GM18507 (cell line): ENCODE measurements at places on chromosomes 11 and 22.
A peak's percentile ranks its signal among the peaks of the same experiment; 100 is the strongest.

DNA sequence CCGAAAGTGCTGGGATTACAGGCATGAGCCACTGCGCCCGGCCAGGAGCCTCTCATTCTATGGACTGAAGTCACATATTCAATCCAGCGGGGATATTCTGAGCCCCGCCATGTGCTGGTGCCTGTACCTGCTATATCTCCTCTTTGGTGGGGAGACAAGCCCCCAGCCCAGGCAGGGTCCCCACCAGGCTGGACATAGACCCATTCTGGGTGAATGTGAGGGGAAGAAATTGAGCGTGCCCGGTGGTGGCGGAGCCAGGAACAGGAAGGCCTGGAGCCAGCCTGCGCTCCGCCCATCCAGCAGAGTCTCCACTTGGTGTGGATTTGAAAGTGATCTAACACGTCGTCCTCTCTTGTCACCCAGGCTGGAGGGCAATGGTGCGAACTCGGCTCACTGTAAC, 38.0 kb upstream of the CSNK1E start:
- no peak for DNase-seq

DNA sequence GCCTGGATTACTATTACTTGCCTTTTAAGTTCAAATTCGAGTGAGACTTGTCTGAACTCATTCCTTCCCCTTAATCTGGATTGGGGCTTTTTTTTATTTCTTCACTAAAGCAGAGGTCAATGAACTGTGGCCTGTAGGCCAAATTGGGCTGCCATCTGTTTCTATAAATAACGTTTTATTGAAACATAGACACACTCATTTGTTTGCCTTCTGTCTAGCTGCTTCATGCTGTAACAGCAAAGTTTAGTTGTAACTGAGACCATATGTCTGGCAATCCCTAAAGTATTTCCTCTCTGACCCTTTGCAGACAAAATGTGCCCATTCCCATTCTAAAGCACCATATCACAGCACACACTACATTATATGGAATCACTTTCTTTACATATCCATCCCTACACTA, 207.9 kb upstream of the ISX start:
- DNase-seq: no peak

DNA sequence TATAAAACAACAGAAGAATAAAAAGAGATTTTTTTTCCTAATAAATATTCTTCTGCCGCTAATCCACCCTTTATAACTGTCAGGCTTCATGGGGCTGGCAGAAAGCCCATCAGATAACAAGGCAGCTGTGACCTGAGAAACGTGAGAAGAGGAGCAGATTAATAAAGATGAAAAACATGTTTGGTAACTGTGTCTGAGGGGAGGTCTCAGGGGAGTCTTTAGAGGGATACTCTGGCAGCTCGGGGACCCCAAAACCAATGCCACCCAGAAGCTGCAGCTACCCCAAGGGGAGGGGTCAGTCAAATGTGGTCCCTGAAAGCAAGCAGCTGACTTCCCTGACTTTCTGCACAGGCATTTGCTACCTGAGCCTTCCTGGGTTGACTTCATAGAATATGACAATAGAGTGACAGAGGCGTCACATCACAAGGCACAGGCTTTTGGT, 48.4 kb upstream of the POU2AF1 start:
- DNase-seq: no peak

DNA sequence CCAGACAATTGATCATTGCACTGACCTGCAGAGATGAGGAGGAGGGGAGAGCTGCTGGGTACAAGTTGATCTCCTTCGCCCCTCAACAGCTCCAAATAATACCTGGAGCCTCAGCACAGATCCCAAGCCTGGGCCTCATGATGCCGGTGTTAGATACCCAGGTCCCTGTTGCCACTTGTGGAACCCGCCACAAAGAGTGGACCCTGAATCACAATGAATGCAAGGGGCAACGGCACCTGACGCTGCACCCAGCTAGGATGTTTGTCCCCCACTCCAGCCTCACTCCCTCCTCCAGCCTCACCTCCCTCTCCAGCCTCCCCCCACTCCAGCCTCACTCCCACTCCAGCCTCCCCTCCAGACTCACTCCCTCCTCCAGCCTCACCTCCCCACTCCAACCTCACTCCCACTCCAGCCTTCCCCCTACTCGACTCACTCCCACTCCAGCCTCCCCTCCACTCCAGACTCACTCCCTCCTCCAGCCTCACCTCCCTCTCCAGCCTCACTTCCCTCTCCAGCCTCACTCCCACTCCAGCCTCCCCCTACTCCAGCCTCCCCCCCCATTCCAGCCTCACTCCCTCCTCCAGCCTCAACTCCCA, 879.0 kb downstream of the BRD1 start:
- no peak for DNase-seq

GRCh38 chr11:108698844-108699642, 34.2 kb downstream of the DDX10 start:
- DNase-seq: peak; percentile 9

- DNase-seq: no peak
Measured at GRCh38 chr11:111382451-111382850, 3.4 kb upstream of the POU2AF1 start.

DNA sequence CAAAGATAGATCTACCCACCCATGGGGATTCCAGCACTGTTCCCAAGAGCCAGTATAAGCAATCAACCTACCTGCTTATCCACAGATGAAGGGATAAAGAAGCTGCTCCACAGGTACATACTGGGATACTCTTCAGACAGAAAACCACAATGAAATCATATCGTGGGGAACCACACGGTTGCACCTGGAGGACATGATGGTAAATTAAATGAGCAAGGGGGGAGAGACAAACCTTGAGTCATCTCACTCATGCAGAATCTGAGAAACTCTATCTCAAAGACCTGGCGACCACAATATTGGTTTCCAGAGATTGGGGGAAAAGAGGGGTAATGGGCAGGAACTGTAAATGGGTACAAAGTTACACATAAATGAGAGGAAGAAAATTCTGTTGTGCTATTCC, 14.5 kb downstream of the RGL4 start:
- no peak for DNase-seq

GRCh38 chr22:22756109-22756508, 111.7 kb downstream of the GGTLC2 start:
- no peak for DNase-seq

DNA sequence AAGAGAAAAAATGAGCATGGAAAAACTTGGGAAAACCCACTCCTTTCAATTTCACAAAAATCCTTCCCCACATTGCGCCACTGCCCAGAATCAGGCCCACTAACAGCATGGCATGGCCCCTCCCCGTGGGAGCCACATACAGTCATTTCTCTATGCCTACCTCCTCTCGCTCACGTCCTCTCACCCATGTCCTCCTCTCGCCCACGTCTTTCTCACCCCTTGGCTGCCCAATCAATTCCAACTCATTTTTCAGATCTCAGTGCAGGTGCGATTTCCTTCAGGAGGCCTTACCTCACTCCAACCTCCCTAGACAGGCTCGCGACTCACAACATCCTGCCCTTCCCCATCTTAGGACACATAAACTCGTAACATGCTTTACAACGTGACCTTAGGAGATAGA, 229.2 kb downstream of the CADM1 start:
- DNase-seq: no peak

GRCh38 chr11:19963697-19964387, 196.4 kb downstream of the DBX1 start:
- DNase-seq: no peak

DNA sequence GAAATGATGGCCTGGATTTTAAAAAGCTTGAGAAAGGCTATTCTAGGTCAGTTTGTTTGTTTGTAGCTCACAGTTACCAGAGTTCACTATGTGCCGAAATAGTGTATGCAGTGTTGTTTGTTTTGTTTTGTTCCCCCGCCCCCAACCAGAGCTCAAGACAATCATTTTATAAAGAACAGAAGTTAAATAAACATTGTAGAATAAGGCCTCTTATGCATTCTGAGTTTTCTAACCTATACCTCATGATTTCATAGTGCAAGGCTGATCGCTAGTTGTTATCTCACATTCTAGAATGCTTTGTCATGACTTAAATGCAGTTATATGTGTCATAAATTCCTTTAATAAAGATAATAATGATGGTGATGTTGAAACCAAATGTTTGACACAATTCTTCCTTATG, 7.8 kb downstream of the KCNA4 start:
- no peak for DNase-seq

DNA sequence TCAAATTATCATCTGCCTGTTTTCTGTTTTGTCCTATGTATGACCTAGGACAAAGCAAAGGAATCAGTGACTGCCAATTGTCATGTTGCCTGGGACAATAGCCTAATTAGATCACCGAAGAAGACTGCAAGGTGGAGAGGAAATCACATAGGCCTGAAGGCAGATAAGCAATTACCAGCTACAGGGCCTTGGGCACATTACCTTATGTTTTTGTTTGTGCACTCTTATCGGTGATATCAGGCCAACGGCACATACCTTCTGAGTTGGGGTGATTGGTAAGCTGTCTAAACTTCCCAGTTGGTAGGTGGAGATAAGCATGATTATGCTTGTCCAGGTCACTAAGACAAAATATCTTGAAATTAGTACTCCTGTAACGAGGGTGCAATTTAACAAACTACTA, 58.1 kb upstream of the FAM181B start:
- DNase-seq: no peak

DNA sequence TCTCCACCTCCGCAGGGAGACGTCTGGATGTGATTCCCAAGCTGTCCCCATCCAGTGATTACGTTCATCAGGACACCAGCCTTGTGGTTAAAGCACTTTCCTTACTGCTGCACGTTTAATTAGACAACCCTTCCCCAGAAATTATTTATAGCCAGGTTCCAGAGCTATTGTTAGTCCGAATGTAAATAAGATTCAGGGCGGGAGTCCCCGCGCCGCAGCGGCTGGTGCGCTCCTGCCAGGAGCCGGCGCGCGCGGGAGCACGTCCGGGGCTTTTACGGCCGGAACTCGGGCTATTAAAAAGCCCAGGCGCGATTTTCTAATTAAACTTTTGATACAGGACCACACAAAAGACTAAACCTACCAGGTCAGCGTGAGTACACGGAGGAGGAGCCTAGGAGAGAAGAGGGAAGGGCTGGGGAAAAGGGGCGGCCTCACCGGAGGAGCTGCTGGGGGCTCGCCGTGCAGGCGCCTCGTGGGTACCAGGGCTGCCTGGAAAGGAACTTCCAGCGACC, 538.3 kb downstream of the OPCML start:
- no peak for DNase-seq
